ENCODE measurements at places on chromosomes 12 and 14. TPM values are rescaled to one million over a fixed set of nuclear protein-coding genes. Genes with fewer than 3 reads are reported as not detected.

- DNase-seq, result no peak
Measured at GRCh38 chr12:24742378-24742777, 206.5 kb downstream of the BCAT1 start.

DNA sequence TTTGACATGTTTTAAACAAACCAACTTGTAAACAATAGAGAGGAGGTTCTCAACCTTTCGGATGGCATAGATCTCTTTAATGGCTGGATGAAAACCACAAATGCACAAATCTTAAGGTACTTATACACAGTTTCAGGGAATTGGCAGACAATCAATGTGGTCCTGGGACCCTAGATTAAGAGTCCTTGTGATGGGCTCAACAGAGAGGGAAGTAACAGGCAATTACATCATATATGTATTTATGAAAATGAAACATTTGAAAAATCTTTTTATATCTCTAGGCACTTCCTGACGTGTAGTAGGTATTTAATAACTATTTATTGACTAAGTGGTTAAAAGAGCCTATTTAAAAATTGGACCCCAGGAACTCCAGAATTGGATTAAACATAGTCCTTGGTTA lies 897 bp downstream of the ACTR10 start:
- no peak for DNase-seq

DNA sequence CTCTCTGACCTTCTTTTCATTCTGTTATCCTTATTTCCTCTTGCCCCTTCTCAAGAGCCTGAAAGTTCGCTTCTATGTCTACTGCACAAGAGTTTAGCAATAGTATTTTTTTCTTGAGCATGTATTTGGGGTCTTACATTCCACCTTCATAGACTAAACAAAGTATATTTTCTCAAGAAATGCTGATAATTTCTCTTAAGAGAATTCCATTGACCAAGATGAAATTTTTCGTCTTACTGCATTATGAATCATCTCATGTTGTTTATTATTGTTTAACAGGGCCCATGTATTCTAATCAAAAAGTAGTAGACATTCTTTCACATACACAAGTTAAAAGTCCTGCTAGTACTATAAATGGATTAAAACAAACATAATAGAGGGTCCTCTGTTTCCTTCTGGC lies 219.3 kb downstream of the C12orf50 start:
- no peak for DNase-seq

DNA sequence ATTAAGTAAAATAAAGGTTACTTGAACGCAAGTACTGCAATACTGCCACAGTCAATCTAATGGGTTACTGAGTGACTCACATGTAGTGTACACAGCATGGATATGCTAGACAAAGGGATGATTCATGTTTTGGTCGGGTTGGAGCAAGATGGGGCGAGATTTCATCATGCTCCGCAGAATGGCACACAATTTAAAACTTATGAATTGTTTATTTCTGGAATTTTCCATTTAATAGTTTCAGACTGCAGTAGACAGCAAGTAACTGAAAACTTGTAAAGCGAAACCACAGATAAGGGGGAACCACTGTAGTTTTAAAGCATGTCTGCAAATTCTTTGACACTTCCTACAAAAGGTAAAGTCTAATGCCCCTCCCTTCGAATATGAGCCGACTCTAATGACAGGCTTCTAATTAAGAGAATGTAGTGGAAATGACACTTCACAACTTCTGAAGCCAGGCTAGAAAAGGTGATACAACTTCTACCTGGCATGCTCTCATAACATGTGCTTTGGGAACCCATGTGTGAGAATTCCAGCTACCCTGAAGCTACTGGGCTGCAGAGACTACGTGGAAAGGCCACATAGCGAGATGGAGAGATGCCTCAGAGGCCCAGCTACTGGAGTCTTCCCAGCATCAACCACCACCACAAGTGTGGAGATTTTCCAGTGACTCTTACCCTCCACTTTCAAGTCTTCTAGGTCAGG lies 13.9 kb upstream of the TCP11L2 start:
- peak; percentile 93 for DNase-seq

GRCh38 chr14:103104389-103104653 lies 9.8 kb downstream of the EXOC3L4 start:
- no peak for DNase-seq

- no peak for DNase-seq
Measured at GRCh38 chr14:78975734-78976133, 805.6 kb downstream of the NRXN3 start.

Gene ADAM20
- 1.8 TPM for total RNA-seq

Gene RFX4
- total RNA-seq, result not detected
